ENCODE measurements at places on chromosomes 7 and 10. TPM values are rescaled to one million over a fixed set of nuclear protein-coding genes. Genes with fewer than 3 reads are reported as not detected.

PITRM1 gene
- 34.6 TPM for total RNA-seq

SPDYE2 gene
- not detected for total RNA-seq

MBL2 gene
- not detected for total RNA-seq

NEUROD6 gene
- not detected for total RNA-seq

- DNase-seq, result peak; percentile 55
Measured at GRCh38 chr10:75430000-75430763, 1.2 kb upstream of the LRMDA start.

DNA sequence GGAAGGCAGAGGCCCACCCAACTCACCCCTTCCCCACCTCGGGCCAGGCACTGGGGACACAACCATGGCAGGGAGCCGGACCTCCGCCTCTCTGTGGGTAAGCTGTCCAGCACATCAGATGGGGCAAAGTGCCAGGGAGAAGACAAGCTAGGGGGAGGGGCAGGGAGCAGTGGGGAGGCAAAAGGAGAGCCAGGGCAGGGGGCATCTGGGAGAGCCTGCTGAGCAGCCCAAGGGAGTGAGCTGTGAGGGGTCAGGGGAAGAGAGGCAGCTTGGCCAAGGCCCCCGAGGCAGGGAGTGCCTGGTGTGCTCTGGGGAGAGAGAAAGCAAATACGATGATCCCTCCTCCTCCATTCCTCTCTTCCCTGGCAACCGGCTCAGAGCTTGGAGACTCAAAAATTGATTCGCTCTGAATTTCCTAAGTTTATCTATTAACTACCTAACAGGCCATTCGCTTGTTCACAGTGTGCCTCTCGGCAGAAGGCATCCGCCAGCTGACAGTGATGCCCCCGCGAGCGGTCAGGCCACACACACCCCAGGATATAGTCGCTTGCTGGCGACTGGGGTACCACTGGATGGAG lies 4.5 kb downstream of the CAMK2B start:
- no peak for DNase-seq

DNA sequence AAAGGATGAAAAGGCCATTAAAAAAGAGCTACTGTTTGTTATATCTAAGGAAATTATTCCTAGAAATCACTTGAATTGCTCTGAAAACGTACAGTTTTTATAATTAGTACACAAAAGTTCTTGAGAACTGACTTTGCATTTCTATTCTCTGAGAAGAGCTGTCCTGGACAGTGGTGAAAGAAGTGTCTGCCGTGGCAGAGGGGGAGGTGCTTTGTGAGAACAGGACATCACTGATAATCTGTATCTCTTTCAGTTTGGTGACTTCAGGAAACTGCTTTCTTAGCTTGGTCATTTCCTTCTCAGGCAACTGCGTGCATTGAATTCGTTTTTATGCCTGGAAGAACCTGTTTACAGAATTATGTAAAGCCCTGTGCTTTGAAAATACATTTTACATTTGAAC lies 52.1 kb downstream of the POLL start:
- no peak for DNase-seq

DNA sequence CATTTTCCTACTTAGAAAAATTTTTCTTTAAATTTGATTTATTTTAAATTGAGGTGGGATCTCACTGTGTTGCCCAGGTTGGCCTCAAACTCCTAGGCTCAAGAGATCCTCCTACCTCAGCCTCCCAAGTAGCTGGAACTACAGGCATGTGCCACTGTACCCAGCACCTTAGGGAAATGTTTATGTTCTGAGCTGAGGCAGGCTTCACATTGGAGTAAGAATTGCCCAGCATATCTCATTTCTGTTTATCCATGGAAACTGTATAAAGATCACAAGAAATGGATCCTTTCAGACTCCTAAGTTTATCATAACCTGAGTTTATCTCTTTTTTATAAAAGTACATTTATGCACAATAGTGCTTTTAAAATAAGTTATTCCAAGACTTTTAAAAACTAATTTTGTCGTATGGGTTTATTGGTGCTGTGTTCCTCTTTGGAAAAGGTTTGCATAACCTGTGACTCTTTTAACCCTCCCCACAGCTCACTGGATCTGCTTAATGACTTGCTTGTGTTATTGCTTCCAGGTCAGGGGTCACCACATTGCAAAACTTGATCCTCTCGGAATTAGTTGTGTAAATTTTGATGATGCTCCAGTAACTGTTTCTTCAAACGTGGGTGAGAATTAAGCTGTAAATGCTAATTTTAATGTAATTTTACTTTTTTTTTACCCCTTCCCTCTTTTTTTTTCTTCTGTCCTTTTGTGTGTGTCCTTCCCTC lies 40.7 kb downstream of the OGDH start:
- DNase-seq, result no peak

DNA sequence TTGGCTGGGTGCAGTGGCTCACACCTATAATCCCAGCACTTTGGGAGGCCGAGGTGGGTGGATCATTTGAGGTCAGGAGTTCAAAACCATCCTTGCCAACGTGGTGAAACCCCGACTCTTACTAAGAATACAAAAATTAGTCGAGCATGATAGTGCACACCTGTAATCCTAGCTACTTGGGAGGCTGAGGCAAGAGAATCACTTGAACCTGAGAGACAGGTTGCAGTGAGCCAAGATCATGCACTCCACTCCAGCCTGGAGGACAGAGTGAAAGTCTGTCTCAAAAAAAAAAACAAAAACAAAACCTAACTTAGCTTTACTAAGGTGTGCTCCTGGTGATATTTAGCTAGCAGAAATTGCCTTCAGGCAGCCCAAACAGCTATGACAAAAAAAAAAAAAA lies 24.3 kb upstream of the VDAC2 start:
- no peak for DNase-seq

GRCh38 chr10:98417973-98418664 lies 3.1 kb upstream of the PYROXD2 start:
- no peak for DNase-seq

GRCh38 chr10:581776-582330 lies 107.6 kb downstream of the DIP2C start:
- DNase-seq, result peak; percentile 32

GRCh38 chr10:99769706-99770105 lies 12.7 kb upstream of the ABCC2 start:
- no peak for DNase-seq

DNA sequence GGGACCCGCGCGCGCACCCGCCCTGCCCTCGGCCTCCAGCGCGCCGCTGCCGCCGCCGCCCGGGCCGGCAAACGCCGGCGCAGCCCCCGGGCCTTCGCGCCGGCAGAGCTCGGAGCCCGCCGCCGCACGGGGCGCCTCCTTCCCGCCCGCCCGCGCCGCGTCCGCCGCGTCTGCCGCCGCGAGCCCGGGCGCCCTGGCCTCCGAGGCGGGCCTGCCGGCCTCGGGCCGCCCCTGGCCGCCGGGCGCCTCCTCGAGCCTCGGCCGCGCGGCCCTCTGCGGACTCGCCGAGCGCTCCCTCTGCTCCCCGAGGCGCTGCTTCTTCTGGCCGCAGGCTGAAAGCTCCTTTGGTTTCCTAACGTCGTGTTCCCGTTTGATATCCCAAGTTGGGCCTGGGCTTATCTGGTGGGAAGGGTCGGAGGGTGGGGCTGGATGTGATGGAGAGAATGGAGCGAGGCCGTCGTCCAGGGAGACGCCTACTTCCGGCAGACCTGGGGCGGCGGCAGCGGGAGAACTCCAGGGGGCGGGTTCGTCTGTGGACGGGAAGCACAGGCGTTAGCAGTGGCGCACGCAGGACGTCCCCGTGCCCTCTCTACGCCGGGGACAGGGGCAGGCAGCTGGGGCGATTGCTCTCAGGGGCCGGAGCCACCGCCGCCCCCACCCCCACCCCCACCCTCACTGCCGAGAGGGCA lies 221.0 kb downstream of the PHTF2 start:
- DNase-seq, result peak; percentile 91

Data from H7 (cell line).